ENCODE measurements at places on chromosomes 7 and 10.

GRCh38 chr10:126913316-126913715, 8.1 kb downstream of the DOCK1 start:
- no peak for DNase-seq

- no peak for DNase-seq
Measured at GRCh38 chr7:107021600-107021999, 22.9 kb upstream of the PRKAR2B start.

DNA sequence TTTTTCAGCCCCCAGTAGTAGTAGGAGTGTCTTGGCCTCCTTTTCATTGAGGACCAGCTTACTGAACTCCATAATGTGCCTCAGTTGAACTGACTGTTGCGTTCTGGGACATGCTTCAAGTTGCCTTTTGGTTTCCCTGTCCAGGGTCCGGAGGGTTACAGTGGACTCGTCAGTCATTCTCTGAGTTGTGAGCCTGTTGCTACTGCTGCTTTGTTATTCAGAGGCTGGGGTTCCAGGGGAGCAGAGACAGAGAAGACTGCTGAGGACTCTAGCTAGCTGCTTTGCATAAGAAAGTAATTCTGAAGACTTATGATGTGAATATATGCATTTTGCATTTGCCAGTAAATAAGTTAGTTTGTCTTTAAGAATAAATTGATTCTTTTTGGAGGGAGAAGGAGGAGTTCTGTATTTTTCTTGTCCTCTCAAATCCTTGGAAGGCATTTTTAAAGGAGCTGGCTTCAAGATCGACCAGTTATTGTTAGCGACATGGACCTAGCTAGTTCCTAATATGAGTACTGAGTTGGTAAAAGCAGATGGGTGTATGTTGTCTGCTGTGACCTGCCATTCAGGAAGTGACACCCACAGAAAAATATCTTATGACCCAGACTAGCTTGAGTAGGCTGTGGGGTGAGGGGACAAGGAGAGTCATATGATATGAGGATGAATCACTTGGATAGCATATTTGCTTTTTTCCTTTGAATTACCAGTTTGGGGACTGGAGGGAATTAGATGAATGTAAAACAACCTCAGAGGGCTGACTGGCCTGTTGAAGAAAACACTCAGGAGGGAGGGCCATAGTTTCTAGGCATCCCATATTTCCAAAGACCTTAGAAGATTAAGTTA, 8.3 kb downstream of the PI4K2A start:
- DNase-seq = peak; percentile 89

GRCh38 chr10:97532935-97533671, 34.4 kb downstream of the UBTD1 start:
- peak; percentile 73 for DNase-seq

DNA sequence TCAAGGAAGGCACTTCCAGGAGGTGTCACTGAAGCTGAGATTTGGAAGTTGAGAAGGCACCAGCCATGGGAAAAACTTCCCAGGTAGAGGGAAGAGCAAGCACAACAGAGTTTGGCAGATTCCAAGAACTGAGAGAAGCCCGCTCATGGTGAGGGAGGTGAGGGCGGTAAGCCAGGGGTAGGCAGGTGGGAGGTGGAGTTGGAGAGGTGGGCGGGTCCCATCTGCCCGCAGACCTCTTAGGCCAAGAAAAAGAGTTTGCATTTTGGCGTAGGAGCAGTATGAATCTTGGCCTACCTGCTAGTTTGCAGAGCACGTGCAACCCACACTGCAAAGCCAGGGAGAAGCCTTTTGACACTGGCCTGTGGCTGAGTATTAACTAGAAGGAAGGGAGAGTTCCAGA, 18.8 kb downstream of the FRMPD2 start:
- DNase-seq = no peak

DNA sequence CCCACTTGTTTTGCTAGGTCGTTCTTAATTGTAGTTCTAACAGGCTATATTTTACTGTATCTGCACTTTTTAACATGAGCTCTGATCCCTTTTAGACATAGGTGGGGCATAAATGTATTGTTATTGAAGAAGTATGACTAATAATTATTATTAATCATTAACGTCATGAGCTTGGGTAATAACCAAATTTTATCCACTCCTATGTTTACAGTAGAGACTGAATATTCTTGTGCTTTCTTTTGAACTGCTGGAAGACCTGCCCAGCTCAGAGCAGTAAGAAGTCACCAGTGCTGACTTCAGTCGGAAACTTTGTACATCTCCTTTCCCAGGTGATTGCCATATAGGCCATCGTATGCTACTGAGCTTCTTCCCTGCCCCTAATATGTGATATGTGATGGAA, 18.7 kb downstream of the PKD2L1 start:
- DNase-seq = no peak

- no peak for DNase-seq
Measured at GRCh38 chr7:98470485-98471240, 69.8 kb upstream of the BAIAP2L1 start.

- no peak for DNase-seq
Measured at GRCh38 chr10:66180021-66180420, 745.8 kb upstream of the LRRTM3 start.

- no peak for DNase-seq
Measured at GRCh38 chr10:57917019-57917418, 350.7 kb downstream of the IPMK start.

- DNase-seq = peak; percentile 69
Measured at GRCh38 chr10:97701438-97702069, 12.0 kb upstream of the MARVELD1 start.

- DNase-seq = no peak
Measured at GRCh38 chr7:108057951-108058481, 55.1 kb upstream of the LAMB1 start.

GRCh38 chr7:5567790-5568189, 144.2 kb upstream of the TNRC18 start:
- DNase-seq = no peak

DNA sequence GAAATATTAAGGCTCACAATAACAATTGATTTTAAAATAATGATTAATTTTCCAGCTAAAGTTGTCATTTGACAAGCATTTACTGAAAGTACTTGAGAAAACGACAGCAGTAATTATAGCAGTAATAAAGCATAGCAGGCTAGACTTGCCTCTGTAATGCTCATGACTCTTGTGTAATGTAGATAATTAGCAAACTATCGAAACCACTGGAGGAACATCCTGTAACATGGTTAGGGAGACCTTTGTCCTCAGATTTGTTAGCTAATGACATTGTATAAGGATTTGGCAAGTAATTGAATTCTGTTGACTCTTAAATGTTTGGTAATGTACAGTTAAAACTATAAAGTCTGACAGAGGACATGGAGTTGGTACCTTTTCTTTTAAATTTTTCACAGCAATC, 24.8 kb downstream of the ARL4A start:
- DNase-seq = no peak

DNA sequence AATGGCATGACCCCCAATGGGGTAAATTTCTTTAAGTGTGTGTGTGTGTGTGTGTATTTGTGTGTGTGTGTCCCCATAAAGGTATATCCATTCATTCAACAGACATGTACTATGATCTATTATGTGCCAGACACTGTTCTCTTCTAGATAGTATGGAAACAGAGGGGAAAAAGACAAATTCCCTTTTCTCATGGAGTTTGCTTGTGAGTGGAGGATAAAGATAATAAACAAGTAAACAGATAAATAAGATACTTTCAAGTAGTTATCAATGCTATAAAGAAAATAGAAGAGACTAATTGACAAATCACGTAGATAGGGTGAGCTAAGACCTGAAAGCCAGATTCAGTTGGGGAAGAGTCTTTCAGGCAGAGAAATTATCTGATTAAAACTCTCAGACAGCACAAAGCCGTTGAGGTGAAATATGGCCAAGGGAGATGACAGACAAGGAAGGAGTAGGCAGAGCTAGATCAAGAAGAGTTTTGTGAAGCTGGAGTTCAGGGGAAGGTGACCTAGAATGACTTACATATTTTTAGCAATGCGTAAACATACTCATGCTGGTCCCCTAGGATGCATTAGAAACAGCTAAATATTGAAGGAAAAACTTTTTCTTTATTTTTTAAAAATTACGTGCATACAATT, 45.2 kb upstream of the DMTF1 start:
- DNase-seq = no peak

GRCh38 chr7:30428246-30429155, 50.1 kb downstream of the NOD1 start:
- no peak for DNase-seq

DNA sequence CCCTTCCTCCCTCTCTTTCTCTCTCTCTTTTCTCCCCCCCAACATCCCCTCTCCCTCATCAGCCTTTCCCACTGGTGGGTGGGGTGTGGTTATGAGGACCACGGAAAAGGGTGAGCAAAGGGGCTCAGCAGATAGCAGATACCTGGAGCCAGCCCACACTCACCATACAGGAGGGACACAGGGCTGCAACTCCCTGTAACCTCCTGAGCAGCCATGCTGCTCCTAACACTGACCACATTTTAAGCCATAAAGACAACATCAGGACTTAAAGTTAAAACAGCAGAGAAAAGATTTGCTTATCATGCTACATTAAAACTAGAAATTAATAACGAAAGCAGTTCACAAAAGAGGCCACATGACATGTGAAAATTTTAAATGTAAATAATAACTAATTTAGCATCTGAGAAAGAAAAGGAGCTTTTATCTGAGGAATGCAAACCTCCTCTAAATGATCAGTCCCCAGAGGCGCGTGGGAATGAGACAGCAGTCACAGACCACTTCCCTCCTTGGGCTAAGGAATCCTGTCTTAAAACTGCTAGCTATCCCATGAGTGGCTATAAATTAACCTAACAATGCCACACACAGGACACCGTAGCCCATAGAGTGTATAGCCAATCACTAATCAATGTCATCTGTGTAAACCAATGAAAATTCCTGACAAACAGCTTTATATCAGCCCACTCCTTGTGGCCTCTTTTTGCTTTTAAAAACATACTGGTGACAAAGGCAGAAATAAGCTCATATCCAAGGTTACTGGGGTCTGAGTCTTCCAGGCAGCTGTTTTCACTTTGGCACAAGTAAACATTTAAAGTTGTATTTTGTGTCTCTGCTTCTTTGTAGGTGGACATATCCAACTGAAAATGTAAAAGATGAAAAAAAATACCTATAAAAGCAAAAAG, 33.3 kb downstream of the PKD1L1 start:
- no peak for DNase-seq

DNA sequence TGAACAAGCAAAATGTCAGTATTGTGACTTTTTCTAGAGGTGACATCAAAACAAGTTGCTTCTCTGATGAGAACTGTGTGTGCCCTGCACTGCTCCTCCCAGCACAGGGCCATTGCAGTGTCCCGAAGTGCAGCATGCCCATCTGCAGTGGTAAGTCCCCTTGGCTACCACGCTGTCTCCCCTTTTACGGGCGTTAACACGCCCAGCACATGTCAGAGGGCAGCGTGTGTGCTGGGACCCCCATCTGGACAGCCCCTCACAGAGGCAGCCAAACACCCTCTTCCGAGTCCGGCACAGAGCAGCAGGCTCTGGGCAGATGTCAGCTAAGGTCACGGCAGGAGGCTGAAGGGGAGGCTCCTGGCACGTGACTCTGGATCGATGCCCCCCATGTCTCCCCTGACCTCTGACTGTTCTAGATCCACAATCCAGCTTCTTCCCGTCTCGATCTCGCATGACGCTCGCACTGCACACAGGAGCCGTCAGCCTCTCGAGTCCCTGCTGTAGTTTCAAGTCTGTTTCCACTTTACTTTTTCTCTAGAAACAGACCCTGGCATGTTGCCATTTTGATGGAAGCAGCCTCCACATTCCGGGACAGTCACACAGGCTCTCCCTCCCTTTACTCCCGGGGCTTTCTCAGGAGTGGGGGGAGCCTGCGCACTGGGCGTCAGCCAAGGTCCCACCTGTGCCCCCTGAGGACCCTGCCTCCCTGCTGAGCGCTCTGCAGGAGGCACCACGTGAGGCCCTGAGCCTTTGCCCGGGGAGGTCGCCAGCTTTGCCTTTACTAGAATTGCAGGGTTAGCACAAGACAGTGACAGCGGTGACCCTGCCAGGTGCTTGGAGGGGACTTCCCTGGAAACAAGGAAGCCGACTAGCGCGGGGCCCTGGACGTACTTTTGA, 133.8 kb downstream of the TCERG1L start:
- DNase-seq = no peak

- no peak for DNase-seq
Measured at GRCh38 chr7:32502728-32503127, 7.4 kb downstream of the AVL9 start.

- DNase-seq = peak; percentile 80
Measured at GRCh38 chr10:18610517-18610916, 40.9 kb downstream of the NSUN6 start.

DNA sequence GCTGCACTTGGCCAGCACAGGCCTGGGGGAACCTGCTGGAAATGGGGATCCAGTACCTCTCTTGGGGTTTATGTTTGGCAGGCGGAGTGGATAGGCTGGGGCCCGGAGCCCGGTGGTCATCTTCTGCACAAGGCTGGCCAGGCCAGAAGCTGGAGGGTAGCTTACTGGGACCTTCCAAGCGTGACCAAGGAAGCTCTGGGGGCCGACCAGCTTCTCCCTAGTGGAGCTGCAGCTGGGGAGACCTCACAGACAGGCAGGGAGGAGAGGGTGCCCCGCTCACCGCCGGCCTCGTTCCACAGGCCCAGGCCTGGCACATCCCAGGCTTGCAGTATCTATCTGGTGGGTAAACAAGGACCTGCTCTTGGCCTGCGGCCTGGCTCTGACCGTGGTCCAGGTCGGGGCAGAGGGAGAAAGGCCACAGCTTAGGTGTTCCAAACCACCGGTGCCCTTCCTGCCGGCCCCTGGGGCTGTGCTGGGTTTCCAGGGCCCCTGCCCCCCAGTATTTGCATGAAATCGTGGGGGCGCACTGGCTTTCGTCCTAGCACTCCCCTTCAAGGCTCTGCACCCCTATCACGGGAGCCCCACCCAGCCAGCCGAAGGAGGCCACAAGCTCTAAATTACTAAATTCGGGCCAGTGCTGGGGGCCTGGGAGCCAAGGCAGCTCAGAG, 1.5 kb upstream of the ELFN1 start:
- no peak for DNase-seq

- DNase-seq = no peak
Measured at GRCh38 chr7:70706204-70706603, 425.7 kb upstream of the GALNT17 start.

GRCh38 chr7:155257482-155258225, 40.0 kb upstream of the INSIG1 start:
- DNase-seq = peak; percentile 78

DNA sequence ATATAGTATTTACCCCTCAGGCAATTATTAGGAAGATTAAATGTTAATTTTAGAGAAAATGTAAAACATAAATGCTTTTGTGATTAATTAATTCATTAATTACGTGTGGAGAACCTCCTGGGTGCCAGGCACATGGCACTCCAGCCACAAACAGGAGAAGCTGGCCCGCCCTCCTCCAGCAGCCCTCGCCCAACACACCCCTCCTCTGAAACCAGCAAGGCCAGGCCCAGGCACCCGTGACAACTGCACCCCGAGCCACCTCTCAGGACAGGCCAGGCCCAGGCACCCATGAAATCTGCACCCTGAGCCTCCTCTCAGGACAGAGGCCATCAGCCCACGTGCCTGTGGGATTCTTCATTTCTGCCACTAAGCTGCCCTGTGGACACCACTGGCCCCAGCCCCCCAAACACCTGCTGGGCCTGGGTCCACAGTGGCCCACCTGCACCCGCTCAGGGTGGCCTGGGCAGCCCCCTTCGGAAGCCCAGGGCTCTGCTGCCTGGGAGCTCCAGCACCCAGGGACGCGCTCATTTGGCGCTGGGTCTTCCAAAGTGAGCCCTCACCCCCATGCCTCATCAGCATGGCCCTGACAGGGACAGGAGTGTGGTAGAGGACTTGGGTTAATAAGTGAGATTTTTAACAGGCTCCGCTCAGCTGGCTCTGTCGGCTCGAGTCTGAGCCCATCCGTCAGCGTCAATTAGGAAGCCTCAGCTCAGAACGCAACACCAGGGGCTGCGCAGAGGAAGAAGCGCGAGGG, 482.1 kb downstream of the DNAJB6 start:
- DNase-seq = no peak
